ENCODE measurements at places on chromosomes 7 and 10.

- peak; percentile 2 for DNase-seq
Observed at GRCh38 chr10:49611816-49612512, 1.9 kb downstream of the SLC18A3 start.

DNA sequence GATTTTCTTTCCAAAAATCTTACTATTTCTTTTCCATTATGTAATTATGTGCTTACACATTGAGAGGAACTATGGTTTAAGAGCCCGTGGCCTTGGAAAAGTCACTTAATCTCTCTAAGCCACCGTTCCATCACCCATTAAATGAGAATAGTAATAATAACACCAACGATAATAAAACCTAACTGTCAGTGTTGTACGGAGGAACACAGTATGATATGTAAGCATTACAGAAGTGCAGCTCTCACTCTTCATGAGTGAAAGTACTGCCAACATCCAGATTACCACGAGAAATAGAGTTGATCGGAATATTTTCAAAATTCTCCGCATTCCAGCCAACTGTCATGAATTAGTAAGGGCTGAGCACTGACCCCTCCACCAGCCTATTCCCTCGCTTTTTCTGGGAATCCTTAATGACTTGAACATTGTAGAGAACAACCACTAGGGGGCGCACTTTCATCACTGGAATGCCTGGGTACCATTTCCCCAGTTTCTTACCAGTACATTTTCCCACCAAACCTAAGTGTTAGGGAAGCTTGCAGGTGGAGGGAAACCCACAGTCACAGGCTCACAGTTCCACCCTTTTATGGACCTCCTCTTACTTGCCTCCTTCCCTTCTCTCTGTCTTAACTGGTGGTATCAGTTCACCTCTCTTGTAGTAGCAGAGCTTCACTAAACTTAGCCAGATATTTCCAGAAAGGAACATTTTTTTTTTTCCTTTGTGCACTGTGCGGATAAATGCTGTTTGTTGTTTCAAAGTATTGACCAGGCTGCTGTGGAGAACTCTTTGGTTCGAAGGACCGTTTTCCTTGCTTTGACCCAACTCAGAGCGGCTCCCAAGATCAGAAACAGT, 27.8 kb downstream of the NKX2-3 start:
- DNase-seq = peak; percentile 35

- DNase-seq = no peak
Observed at GRCh38 chr10:133224076-133224475, 5.9 kb upstream of the UTF1 start.

DNA sequence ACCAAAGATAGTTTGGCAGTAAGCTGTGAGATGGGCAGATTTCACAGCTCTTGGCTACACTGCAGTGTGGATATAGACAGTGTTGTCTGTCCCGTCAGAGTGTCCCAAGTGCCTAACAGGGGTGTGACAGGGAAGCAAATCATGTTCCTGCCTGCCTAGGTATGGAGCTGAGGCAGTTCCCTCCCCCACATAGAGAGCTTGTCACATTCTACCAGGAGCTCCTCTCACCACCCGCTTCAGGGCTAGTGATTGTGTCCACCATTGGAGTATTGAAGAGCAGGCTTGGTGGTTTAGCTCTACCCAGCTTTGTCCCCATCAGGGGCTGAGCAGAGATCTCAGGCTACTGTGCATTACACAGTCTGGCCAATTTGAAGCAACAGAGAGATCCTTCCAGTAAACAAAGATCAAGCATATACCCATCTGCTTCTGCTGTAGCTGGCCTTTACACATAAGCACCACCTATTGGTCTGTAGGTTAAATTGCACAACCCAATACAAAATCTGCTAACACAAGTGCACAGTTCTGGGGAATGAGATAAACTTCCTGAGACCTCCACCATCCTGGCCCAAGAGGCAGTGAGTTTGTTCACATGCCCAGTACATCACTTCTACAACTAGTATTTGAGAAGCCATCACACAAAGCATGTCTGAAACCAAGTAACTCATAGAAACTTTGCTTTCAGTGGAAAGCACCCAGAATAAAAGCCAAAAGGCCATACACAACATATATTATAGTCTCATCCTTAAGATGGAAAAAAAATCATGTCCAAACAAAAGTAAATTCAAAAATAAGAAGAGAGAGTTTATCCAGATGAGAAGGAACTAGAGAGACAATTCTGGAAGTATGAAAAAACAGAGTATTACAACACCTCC, 67.3 kb downstream of the GLCCI1 start:
- DNase-seq = no peak

DNA sequence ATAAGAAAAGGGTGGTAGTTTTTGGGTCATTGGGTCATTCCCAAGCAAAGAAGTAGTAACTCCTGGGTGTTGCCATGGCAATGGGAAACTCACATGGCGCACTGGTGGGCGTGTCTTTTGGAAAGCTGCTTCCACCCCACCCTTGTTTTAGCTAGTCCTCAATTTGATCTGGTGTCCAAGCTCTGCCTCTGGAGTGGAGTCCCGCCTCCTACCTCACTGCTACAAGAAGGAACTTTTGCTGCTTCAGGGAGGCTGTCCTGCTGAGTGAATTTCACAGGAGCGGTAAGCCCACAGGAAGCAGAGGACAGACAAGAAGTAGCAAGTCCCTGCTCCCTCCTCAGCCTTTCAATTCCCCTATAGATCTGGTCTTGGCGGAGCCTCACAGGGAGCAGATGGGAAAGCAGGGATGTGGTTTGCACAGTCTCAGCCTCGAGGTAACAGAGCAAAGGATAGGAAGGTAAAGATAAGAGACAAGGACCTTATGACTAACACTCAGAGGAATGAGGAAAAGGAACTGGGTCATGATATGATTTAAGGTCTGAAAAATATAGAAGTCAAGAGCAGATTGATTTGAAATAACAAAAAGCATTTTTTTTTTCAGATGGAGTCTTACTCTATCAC, 700.3 kb downstream of the TNS3 start:
- DNase-seq = no peak

GRCh38 chr7:118745927-118746326, 521.4 kb downstream of the ANKRD7 start:
- no peak for DNase-seq

- no peak for DNase-seq
Observed at GRCh38 chr7:56291-56913, 136.0 kb upstream of the FAM20C start.

DNA sequence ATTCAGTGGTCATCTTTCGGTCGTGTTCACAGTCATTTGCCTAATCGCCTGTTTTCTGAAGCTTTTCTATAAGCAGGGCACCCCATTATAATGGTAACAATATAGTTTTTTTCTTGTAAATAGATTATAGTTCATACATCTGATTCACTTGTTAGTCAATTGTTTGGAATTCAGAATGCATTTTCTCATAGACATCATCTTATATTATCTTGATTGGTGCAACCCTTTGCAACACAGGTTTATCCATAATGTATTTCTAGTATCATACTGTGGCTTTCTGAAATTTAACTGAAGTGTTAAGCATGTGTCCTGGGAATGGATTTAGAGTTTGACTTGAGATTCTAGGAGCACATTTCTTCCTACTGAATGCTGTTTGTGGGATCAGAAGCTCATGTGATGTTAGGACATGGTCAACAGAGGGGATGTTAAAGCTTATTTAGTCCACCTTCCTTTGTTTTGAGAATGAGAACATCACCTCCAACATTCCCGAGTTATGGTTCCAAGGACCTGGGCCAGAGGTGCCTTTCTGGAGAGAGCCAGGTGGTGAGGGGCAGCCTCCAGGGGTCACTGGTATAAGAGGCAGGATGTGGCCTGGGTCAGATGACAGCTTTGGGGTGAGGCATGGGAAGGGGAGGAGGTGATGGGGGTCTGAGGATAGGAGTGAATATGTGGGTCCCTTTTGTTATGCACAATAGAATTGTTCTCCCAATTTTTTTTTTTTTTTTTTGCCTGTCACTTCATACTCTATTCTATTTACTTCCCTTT, 415.6 kb downstream of the EXOC4 start:
- DNase-seq = no peak

DNA sequence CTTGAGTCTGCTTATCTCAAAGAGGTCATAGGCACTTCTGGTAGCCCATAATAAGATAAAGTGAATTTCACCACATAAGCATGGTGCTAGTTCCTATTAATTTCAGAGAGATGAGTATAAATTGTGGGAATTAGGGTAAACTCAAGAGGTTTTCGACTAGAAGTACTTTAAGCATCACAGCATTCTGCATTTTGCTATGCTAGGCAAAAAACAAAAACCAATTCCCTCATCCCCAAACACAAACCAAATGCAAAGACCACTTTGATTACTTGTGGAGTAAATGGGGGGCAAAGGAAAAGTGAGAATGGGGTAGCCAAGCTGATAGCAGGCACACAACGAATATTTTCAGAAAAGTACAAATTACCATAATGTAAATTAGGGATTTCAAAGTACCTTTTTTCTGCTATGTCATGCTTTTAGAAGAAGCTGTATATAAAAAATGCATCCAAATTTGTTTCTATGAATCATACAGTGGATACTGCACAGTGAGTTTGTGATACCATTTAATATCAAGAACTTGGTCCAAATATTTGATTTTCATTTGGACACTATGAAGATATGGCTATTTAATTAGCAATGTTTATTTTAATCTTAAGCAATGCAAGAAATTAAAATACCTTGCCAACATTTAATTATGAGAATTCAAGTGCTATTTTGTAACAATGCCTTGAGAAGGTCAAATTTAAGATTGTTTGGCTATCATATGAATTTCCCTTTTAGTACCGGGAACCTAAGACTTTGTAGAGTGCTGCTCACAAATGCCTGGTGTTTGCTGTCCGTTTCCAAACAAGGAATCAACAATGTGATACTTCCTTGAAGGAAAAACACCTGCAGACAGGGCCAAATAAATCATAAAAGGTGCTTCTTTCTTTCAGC, 455.5 kb downstream of the PHTF2 start:
- DNase-seq = no peak

DNA sequence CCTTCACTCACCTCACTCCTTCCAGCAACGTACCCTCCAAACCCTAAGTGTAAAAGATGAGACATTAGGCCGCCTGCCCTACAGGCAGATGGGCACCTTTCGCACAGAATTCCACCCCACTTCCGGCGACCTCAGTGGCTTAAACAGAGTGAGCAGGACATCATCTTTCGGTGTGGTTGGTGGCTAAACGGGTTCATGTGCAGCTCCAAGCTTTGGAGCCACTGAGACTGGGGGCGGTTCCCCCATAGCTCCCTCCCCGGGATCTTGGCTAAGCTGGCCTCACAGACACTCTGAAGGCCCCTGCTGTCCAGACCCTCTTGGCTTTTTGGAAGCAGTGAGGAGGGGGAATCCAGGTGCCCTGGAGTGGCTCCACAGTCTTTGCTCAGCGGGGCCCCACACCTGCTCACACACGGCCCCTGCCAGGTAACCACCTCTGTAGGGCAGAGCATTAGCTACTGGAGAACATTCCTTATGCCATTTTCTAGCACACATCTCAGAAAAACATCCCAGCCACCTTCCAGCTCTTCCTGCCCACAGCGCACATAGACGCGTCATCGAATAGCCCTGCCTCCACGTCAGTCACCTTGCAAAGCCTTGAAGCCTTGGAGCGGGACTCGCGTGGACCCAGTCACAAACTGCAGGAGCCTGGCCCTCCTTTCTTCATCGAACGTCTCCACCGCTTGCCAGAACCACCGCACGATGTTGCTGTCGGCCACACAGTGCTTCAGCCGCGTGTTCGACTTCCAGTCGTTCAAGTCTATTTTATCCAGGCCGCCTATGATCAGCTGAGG, 108.8 kb downstream of the SMURF1 start:
- no peak for DNase-seq

- DNase-seq = no peak
Observed at GRCh38 chr7:34080513-34080912, 175.2 kb downstream of the BMPER start.

GRCh38 chr10:124416733-124417132, 2.0 kb downstream of the OAT start:
- DNase-seq = no peak

DNA sequence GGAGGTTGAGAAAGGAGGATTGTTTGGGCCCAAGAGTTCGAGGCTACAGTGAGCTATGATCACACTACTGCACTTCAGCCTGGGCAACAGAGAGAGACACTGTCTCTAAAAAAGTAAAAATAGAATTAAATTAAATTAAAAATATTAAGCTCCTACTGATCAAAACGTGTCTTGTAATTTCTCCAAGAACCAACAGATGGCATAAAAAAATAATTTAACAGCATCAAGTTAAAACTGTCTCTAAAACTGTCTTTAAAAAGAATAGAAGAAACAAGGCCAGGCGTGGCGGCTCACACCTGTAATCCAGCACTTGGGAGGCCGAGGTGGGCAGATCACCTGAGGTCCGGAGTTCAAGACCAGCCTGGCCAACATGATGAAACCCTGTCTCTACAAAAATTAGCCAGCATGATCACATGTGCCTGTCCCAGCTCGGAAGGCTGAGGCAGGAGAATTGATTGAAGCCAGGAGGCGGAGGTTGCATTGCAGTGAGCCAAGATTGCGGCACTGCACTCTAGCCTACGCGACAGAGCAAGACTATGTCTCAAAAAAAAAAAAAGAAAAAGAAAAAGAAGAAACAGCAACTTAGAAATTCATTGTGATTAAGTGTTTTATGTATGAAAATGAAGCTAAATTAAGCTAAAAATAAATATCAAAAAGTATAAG, 24.5 kb downstream of the MTPAP start:
- no peak for DNase-seq

DNA sequence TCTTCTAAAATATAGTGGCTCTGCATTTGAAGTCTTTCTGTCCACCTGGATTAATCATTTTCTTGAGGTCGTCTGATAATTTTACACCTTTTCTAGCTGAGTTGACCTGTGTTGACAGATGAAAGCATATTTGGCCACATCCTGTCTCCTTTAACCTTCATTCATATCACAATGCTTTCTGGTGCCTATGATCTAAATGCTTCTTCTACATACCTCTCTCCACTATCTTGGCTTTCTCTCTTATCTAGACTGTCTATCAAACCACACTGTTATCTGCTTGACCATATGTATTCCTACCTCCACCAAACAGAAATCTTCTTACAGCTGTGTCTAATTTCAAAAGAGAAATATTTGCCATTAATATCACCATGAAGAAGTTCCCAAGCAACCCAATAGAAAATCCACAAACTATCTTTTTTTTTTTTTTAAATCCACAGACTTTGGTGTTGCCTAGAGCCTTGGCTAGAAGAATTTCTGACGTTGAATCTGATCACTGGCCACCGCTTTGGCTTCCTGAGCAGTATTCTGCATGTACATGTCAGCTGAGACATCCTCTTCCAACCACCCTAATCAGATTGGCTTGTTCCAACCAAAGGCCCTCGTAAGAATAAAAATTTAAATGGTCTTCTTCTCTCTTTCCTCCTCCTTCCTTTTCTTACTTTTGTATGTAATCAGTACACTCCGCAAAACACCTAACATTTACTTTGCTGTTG, 66.3 kb upstream of the SP4 start:
- no peak for DNase-seq

All from MG63 (cell line).